Fibroblast of skin of scalp (primary cell): ENCODE measurements at places on chromosomes 6 and 20.

- no peak for DNase-seq
Measured at GRCh38 chr20:13681248-13682125, 42.8 kb upstream of the TASP1 start.

- no peak for DNase-seq
Measured at GRCh38 chr20:2143594-2143993, 42.0 kb downstream of the STK35 start.

- no peak for DNase-seq
Measured at GRCh38 chr20:62019881-62020492, 45.7 kb downstream of the TAF4 start.

GRCh38 chr6:166313255-166314070, 5.3 kb upstream of the PRR18 start:
- peak; percentile 35 for DNase-seq

DNA sequence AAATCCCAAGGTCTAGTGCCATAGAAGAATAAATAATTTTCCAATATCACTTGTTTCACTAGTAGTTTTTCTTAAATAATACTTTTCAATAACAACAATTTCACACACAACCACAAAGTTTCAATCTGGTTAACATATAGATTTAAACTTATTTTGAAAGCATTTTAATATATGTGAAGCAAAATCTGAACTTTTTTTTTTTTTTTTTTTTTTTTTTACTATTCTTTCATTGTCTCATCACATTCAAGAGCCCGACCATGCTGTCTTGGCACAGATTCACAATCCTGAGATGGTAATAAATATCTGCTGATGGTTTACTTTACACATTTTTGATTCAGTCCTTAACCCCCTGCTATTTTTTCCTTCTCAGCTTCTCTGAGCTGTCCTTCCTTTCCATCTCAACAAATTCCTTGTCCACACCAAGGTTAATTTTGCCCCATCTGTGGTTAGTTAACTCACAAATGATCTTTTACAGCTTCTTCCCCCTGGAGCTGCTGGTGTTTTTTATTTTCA, 262.8 kb downstream of the TMEM242 start:
- DNase-seq, result peak; percentile 78

DNA sequence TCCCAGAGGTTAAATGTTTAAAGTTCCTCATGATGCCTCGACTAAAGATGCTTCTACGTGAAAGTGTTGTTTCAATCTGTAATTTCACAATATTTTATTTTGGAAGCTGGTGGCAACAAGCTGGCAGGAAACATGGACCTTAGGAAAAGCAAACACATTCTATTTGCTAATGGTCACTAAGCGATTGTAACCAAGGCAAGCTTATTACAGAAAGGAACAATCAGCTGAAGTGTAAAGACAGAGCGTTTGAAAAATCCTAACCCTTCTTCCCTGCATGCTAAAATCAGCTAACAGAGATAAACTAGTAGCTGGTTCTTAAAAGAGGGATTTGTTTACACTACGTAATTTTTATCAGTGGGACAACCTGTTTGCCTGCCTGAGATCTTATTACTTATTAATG, 50.0 kb downstream of the IL20RA start:
- DNase-seq, result no peak

DNA sequence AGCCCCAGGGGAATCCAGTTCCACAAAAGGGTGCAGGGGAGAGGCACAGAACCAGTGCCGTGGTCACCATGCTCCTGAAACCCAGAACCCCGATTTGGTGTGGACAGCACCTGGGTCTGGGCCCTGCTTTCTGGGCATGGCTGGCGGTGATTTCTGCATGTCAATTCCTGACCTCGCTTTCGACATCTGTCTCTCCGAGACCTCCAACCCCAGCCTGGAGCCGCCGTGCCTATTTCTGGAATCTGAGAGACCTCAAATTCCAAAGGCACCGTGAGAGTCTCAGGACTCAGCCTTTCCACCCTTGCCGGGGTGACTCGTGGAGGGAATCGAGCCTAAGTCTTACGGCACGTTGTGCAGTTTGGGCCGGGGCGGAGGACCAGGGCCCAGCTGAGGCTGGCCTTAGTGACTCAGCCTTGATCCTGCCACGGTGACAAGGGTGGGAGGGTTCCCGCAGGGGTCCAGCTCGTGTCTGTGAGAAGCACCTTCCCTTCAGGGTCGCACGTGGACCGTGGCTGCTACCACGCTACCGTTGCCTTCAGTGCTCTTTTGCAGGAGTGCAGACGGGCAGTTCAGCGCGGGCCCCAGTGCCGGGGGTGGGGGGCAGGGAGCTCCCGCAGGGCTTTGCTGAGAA, 133.7 kb downstream of the PXDC1 start:
- peak; percentile 17 for DNase-seq

DNA sequence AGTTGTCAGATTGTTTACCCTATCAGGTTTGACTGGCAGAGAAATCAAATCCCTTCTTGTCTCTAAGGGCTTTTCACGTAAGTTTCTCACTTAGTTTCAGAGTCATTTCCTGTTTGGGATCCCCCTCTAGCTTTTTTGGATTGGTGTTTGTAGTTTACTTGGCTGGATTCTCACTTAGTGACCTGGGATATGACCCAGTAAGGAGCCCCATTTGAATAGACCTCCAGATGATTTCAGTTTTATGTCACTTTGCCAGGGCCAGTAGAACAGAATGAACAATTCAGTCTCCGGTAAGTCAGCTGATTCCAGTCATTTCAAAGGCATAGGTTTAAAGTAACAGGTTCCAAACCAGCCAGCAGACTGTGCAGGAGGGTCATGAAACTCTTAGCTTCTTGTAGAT, 8.2 kb downstream of the FAM135A start:
- DNase-seq, result no peak

DNA sequence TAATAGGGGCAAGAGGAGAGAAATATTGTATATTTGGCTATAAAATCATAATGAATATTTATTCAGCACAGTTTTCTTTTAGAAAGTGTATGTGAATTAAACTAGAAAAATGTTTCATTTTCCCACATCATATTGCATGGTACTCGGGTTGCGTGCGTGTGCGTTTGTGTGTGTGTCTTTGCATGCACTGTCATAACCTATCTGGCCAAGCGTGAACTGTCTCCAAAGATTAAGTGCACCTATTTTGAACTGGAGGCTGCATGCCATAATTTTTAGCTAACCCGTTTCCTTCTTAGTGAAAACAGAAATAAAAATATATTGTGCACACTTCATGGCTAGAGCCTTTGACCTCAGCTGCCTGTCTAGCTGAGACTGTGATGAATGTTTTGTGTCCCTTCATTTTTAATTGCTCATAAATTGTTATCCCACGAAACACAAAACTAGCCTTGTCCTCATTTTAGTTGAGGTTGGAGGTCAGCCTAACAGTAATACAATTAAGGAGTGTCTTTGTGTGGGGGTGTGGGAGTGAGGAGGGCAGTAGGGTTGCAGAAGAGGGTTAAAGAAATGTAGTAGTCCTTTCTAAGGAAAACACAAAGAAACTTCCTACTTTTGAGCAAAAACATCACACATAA, 336.1 kb upstream of the POU3F2 start:
- DNase-seq, result no peak

DNA sequence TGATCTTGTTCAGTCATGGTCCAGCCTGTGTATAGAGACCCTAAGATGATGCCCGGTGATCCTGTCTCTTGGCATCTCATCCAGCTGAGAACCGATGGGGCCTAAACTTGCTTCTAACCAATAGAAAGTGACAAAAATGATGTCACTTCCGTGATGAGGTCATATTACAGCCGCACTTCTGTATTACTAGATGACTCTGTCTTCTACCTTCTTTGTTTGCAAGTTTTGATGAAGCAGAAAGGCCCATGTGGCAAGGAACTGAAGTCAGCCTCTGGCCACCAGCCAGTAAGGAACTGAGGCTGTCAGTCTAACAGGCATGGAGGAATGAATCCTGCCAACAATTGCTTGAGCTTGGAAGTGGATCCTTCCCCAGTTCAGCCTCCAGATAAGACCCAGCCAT, 32.8 kb upstream of the HLA-C start:
- no peak for DNase-seq

DNA sequence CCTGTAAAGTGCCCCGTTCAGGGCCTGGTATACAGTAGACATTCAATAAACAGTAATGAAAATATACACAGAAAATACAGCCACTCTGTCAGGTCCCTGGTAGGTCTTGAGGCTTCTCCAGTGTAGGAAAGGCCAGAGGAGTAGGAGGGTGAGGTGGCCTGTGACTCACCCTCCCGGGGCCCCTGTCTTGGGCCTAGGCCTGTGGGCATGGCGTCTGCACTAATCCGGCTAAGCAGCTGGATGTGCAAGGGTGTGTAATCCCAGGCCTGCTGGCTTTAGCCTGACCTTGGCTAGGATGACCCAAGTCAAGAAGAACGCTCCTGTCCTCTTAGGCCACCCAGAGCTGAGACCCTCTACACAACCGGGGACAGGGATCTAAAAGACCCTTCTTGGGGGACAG, 84.9 kb downstream of the KCNB1 start:
- DNase-seq, result peak; percentile 21

DNA sequence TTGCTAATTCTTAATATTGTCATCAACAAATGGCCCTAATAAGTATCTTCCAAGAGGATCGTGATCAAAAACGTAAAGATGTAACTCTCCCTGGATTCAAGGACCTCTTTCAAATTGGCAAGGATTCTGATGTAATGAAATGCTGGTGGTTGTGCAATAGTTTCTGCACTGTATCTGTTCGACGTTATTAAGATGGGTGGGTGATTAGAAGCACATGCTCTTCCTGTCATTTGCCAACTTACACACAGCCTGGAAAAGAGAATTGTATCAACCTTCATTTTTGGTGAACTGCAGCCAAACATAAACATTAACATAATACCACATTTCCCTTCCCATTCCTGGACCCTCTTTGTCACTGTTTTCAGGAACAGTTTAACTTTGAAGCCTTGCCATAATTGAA, 9.8 kb downstream of the FOXQ1 start:
- peak; percentile 59 for DNase-seq

DNA sequence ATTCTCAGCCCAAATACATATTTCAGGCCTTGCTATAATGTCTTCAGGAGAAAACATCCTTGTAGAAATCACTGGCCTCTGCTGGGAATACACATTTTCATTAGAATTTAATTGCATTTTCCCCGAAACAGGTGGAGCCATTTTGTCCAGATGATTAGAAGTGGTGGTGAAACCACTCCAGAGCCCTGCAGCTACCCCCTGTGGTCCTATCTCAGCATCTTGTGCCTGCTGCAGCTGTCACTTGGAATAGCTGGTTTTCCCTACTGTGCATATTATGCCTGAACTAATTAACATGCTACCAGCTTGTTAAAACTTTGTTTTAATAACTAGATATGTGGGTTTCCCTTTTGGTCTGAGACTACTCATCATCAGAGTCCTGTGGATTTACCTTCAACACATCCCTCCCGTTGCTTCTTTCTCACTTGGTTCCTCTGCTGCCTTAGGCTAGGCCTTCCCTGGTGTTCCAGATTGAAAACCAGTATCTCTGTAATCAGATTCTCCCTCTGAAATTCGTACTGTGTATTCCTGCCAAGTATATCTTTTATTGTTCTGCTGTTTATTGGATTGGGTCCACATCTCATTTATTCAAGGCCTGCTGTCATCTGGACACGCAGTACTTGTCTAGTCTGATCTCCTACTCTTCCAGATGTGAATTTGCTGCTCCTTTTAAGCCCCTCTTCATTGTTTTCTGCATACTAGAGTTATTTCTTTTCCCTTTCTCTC, 15.2 kb downstream of the DNAH8 start:
- DNase-seq, result no peak

DNA sequence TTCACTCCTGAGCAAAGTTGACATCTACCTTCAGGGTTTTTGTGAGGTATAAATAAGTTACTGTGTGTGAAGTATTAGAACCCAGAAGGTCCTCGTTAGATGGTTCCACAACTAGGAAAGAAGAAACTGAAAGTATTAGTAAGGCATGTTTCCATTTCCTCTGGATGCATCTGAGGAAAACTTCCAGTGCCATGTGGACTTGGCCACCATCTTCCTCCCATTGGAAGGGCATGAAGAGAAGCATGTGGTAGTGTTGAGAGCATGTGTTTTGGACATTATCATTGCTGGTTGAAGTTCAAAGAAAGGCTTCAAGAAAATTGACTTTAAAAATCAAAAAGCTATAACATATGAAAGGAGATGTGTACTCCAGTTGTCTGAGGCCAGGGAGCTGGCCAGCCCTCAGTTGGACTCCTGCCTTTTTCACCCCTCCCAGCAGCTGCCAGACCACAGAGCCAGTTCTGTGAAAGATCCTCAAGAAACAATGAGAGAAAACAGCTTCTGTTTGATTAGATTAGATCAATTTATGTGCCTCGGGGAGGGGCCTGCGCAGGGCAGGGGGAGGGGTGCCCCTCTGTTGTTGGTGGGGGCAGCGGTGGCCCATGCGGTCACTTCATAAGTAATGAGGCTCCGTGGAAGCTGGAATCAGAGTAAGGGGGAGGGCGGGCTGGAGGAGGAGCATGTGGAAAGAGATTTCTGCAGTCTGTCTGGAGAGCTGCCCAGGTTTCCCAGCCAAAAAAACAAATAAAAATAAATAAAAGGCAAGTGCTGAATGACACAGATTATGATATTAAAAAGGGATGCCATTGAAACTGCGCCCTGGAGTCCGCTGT, 154.0 kb downstream of the JARID2 start:
- peak; percentile 76 for DNase-seq

- no peak for DNase-seq
Measured at GRCh38 chr20:23520185-23520584, 29.3 kb downstream of the CST8 start.

DNA sequence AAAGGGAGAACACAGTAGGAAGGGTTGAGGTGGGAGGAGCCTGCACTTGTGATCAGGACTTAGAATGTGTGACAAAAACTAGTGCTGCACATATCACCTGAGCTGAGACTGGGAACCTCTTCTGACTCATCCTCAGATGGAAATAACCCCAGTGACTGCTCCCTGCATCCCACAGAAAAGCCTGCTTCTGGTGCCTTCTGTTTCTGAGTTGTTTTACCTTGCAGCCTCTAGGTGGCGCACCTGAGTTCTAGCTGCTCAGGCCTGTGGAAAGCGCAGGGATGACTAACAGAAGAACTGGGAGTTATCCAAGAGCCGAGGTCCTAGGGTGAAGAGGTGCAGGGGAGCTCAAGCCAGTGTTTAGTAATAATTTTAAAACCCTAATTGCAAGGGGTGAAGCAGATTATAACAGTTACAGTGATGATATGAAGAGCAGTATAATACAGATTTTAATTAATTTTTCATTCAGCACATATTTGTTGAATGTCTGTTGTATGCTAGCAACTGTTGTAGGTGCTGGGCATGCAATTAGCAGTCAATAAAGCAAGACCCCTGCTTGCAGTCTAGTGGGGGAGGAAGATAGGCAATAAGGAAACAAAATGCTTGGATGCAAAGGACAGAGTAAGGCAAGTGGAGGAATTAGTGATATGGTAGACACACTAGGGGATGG, 302.5 kb downstream of the DHX35 start:
- DNase-seq, result peak; percentile 79

GRCh38 chr6:136762022-136762975, 30.0 kb downstream of the MAP3K5 start:
- no peak for DNase-seq

GRCh38 chr20:4132956-4133355, 117.6 kb upstream of the RNF24 start:
- DNase-seq, result no peak

- no peak for DNase-seq
Measured at GRCh38 chr20:62709537-62709905, 885 bp downstream of the NTSR1 start.
